Tibial nerve (tissue), 4 donors: ENCODE measurements at places on chromosomes 2 and 18.

DNA sequence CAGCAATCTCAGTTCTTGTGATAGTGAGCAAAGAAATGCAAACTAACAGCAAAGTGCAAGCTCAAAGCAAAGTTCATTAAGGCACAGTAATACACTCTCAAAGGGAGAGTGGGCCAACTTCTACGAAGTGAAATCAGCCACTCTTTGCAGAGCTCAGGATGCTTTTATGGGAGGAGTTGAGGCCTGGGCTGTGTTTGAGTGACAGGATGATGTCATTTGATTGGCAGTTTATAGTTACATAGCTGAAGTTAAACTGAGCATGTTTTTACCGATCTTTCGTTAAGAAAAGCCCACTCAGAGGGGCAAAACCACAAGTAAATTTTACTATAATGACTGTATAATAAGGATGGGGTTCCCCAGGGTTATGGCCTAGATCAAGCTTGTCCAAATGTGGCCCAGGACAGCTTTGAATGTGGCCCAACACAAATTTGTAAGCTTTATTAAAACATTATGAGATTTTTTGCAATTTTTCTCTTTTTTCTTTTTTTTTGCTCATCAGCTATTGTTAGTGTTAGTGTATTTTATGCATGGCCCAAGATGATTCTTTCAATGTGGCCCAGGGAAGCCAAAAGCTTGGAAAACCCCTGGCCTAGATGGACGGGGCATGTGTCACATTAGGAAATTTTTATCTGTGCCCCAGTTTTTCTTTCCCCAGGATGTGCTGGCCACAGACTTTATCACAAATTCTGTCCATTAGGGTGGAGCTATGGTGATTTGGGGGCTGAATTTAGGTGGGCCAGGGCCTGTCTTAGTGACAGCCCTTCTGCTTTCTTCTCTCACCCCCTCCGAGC is 8.3 kb upstream of the DNAH7 start:
- DNase-seq, result no peak

DNA sequence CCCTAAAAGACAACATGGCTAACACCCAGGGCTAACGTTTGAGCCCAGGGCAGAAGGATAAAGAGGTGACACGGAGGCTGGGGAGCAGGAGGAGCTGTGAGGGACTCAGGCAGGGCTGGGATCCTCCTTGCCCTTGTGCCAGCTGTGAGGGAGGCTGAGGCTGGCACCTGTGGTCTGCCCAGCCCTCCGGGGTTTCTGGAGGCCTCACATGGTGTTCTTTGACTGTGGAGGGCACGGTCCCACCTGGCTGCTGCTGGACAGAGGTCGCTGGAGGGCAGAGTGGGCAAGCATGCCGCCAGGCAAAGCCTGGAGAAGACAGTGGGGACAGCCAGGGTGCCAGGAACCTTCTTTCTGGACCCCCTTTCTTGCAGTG is 26.8 kb upstream of the CNNM3 start:
- DNase-seq, result no peak

GRCh38 chr18:9741793-9742523 is 33.9 kb downstream of the RAB31 start:
- DNase-seq, result no peak

GRCh38 chr2:151459358-151459757 is 49.7 kb downstream of the RIF1 start:
- DNase-seq, result no peak

- DNase-seq, result no peak
Observed at GRCh38 chr2:185645529-185645928, 93.1 kb upstream of the FSIP2 start.

DNA sequence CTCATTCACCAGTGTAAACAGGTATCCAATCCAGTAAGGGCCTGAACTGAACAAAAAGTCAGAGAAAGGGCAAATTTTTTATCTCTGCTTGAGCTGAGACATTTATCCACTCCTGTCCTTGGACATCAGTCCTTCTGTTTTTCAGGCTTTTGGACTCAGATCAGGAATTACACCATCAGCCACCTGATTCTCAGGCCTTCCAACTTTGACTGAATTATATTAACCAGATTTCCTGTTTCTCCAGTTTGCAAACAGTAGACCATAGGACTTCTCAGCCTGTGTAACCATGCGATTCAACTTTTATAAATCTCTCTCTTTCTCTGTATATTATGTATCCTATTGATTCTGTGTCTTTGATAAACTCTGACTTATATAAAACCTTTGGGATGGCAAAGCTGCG is 289.3 kb upstream of the CDH2 start:
- DNase-seq, result no peak

- DNase-seq, result no peak
Observed at GRCh38 chr2:114424699-114425098, 17.7 kb upstream of the DPP10 start.

DNA sequence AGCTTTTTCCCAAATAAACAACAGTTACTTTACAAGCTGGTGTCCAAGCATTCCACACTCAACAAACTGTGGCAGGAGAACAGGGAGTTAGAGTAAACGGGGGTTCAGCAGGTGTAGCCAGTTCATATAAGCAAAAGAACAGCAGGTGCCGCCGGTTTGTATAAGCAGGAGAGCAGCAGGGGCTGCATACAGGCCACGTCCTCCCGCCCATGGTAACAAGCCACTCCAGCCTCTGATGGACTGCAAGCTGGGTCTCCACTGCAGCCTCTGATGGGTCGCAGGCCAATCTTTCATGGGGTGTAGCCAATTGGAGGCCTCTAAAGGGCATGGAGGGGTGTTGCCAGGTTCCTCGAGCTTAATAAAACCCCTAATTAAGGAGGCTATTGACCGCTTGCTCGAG is 189.3 kb downstream of the ANKRD30B start:
- no peak for DNase-seq

DNA sequence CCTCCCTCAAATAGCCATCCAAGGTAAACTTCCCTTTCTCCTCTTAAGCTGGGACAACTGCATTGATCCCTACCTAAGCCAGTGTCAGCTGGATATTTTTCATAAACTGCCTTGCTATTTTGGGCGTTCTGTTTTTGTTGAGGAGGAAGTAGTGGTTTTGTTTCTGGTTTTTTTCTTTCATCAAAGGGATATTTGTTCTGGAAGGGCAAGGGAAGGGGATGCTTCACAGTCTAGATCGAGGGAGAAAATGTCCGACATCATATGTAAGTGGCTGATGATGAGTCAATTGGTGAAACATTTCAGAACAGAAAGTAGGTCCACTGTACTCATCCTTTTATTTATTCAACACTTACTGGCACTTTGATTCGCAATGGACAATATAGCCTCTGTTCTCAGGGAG is 31.0 kb downstream of the TANC1 start:
- no peak for DNase-seq

- no peak for DNase-seq
Observed at GRCh38 chr2:177680866-177681712, 288.5 kb downstream of the AGPS start.

- no peak for DNase-seq
Observed at GRCh38 chr2:231590614-231591013, 2.0 kb upstream of the TEX44 start.

GRCh38 chr2:230205034-230205433 is 14.8 kb downstream of the SP110 start:
- DNase-seq, result no peak

- no peak for DNase-seq
Observed at GRCh38 chr18:10030816-10031541, 117.2 kb downstream of the VAPA start.

- peak; percentile 46 for DNase-seq
Observed at GRCh38 chr2:8534729-8535468, 147.0 kb upstream of the ID2 start.

GRCh38 chr2:30410217-30410616 is 36.8 kb upstream of the LCLAT1 start:
- DNase-seq, result no peak

DNA sequence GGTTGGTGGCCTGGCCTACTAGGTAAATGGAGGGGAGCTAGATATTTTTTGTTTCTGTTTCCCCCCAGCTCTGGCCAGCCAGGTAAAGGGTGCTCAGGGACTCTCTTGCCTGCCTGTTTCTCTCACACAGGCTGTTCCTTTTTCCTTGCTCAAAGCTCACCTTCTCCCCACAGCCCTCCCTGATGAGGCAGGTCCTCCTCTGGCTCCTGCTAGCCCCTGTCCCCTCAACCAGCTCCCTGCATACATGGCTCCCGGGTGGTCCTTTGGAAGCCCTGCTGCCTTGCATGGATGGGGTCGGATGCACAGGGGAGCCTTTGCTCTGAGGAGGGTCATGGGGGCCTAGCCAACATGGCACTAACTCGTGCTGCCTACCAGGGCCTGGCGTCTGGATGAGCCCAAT is 27.8 kb downstream of the DYSF start:
- DNase-seq, result no peak

- DNase-seq, result no peak
Observed at GRCh38 chr2:86791573-86791972, 860 bp upstream of the CD8A start.

DNA sequence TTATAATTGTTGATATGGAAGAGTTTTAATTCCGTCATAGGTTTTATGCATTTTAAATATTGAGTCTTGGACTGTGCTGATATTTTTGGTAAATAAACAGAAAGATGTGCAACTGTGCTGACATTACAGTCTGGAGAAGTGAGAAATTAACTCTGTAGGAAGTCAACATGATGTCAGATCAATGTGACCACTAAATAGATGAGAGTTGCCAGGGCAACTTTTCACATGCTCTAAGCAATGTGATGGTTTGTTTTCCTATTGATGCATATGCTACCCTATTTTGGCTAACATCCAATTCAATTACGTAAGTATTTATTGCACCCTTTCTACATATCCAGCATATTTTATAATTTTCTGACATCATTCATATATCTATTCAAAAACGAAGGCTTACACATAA is 1109.3 kb downstream of the TSN start:
- no peak for DNase-seq

- DNase-seq, result no peak
Observed at GRCh38 chr18:46338766-46339165, 234.6 kb downstream of the HAUS1 start.

DNA sequence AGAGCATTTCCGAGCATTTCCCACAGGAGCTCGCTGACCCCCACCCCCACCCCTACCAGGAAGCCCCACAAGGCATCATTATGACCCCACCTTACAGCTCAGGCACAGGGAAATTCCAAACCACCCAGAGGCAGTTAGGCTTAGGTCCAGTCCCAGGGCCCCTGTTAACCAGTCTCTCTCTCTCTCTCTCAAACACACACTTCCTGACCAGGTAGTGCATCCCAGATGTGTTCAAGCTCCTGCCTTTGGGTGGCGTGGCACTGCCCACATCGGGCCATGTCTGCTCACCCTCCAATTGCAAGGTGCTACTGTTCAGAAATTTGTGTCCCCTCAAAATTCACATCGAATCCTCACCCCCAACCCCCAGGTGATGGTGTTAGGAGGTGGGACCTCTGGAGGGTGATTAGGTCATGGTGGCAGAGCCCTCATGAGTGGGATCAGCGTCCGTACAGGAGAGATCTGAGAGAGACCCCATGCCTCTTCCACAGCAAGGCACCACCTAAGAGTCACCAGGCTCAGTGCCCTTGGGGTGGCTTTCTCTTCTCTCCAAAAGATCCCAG is 8.8 kb downstream of the COPS9 start:
- DNase-seq, result no peak

DNA sequence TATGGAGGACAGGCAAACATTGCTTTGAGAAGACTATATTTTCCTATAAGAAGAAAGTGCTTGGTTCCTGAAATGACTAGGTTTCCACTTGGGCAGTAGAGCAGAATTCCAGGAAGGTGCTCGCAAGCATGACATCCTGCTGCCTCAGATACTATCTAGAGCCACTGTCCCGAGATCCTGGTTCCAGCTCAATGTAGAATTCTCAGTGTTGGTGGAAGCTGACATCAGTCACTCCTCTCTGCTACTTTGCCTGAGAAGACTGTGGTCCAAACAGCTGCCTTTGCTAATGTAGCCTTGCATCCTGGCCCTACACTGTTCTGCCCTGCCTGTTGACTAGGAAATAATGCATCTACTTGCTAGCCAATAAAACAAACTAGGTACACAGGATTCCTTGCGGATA is 50.0 kb upstream of the ITGA6 start:
- DNase-seq, result no peak

GRCh38 chr2:113739849-113740248 is 16.6 kb downstream of the SLC35F5 start:
- no peak for DNase-seq

GRCh38 chr2:240346753-240347372 is 88.6 kb upstream of the GPC1 start:
- DNase-seq, result no peak

- no peak for DNase-seq
Observed at GRCh38 chr2:145692971-145693478, 1173.1 kb upstream of the ZEB2 start.
